ENCODE measurements at places on chromosomes 12 and 14.

DNA sequence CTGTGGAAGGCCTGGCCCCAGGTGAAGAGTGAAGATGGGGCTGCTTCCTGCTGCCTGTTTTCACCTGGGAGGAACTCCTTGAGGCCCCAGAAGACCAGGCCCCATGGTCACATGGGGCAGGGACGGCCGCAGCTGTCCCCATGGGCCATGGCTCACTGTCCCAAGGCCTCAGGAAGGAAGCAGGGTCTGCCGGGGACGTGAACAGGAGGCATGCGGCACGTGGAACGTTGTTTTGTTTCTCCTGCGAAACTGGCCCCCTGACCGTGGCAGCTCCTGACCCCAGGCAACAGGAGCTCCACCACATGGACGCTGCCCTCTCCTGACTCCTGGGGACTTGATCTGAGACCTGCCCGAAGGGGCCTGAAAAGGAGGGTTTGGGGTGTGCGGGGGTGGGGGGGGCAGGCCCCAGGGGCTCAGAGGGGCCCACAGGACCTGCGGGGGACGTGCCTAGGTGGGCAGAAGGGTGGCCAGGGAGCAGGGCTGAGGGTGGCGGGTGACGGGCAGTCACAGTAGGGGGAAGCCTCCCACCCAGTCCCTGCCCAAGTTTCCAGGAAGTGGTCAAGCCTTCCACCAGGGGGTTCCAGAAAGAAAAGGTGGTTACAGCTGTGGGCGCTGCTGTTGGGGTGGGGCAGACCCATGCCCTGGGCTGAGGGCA, 41.4 kb downstream of the LRCOL1 start:
- DNase-seq, result no peak

DNA sequence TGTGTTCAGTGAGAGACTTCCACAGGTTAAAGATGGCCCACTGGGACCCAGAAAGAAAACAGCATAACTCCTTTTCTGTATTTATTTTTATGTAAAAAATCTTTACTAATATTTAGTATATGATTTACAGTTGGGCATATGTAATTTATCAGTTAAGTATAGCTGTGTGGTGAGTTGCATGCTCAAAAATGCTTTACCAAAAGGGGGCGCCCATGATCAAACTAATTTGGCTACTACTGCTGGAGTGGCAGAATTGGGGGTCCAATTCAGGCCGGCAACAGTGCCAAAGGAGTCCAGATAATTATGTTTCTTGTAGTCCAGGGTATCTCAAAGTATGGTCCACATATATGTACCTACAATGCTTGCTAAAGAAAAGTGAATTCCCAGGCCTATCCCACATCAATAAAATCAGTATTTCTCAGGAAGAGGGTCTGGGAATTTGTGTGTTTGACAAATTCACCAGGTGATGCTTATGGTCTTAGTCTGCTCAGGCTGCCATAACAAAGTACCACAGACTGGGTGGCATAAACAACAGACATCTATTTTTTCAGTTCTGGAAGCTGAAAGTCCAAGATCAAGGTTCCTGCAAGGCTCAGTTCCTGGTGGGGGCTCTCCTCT, 152.0 kb downstream of the KTN1 start:
- DNase-seq, result peak; percentile 21

GRCh38 chr12:90010089-90010488, 301.5 kb upstream of the ATP2B1 start:
- DNase-seq, result peak; percentile 34

GRCh38 chr14:61780125-61780524, 17.9 kb downstream of the SNAPC1 start:
- DNase-seq, result no peak

- peak; percentile 44 for DNase-seq
Measured at GRCh38 chr14:71400871-71401321, 493.6 kb downstream of the PCNX1 start.

DNA sequence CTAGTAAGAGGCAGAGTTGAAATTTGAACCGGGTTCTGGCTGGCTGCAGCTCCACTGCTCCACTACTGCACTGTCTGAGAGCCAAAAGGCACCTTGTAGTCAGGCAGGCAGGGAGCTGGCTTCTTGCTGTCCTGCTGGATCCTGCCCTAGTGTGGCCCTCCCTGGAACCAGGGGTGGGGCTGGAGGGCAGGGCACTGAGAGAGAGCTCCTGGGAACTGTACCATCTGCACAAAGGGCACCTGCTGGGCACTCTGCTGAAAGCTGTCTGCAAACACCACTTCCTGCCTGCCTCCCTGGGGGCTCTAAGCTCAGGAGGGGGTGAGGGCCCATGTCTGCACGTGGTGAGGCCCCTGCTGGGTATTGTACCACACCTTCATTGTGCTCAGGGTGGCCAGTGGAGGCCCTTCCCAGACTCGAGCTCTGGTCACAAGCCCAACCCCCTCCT, 19.0 kb upstream of the TCL1B start:
- no peak for DNase-seq

DNA sequence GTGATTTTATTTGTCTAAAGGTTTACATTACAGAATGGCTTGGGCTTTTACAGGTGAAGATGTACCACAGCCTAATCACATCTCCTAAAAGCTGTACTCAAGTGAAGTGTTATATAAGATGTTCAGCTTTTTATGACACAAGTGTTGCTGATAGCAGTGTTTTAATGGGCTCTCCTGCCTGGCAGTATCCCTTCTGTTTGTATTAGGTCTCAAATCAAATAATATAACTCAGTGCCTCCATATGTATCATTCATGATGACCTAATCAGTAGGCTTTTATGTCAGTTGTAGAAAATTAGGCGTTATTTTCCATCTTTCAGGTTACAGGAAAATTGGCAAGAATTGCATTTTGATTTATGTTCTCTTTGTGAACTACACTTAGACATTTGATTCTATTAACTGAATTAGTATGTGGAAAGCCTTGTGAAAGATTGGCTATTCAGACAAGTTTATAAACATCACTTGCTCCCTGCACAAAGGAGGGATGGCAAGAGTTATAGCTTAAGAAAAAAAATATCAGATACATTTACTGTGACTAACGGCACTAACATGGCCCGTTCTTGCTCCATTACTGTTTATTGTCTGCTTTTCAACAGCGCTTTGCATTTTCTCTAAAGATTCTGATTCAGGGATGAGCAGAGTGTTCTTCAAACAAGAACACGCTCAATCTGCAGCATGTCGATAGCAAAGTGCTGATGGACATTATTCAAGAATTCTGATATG, 143.7 kb upstream of the DIO2 start:
- DNase-seq, result no peak

Data from fibroblast of gingiva (primary cell).